ENCODE measurements at places on chromosomes 1 and 21.

- no peak for DNase-seq
Observed at GRCh38 chr1:2535455-2535854, 5.4 kb upstream of the HES5 start.

- peak; percentile 80 for DNase-seq
Observed at GRCh38 chr1:108505763-108506070, 54.2 kb upstream of the EEIG2 start.

GRCh38 chr1:246583448-246584185, 17.4 kb downstream of the CNST start:
- no peak for DNase-seq

DNA sequence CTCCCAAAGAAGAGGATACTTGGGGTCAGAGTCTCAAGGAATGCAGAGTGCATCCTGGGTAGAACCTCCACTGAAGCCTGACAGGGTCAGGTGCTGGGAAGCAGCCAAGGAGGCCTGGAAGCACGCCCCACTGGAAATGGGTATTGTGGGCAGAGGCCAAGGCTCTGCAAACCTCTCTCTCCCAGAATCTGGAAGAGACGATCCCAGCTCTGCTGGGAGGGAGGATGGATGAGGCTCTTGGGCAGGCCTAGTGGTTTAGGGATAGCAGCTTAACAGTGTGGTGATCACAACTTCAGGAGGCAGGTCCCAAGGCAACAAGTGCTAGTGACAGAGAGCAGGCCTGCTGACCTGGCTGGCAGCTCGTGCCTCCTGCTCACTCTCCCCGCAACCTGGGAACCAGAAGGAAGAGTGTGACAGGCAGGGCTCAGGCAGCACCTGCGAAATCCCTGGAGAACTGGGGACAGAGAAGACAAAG, 641.0 kb downstream of the PLPP3 start:
- no peak for DNase-seq

GRCh38 chr21:26588446-26588845, 15.4 kb upstream of the CYYR1 start:
- DNase-seq: no peak
